Brain (organoid and tissue), 16 donors: ENCODE measurements at places on chromosomes 7 and 10.
A peak's percentile ranks its signal among the peaks of the same experiment; 100 is the strongest.

- DNase-seq: peak; percentile 86
These were observed 66.7 kb upstream of the PITRM1 start for GRCh38 chr10:3239066-3239919.

DNA sequence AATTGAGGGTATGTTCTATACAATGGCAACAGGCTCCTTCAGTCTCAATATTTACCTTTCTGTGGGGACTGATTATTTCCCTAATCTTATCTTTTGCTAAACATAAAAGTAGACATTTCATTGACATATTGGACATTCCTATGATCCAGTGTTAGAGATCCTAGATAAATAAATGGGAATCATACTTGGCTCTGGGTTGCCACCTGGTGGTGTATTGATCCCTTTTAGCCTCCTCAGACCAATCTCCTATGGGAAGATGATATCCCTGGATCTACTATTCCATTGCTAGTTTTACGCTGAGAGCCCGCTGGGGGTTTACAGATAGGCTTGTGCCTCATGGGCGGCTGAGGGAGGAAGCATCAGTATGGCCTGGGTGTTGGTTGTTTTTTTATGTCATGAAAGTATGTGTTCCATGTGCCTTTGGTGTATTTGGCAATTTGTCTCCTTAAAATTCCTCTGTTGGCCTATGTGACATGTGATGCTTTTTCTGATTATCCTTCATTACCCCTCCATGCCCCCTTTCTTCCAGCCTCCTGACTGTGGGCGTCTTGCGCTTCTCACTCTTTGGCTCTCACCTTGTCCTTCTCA is 18.8 kb downstream of the CELF2 start:
- peak; percentile 76 for DNase-seq

GRCh38 chr10:31100115-31100601 is 68.5 kb upstream of the ZNF438 start:
- no peak for DNase-seq

- no peak for DNase-seq
These were observed 78.6 kb upstream of the MAGI2 start for GRCh38 chr7:79531905-79532664.

DNA sequence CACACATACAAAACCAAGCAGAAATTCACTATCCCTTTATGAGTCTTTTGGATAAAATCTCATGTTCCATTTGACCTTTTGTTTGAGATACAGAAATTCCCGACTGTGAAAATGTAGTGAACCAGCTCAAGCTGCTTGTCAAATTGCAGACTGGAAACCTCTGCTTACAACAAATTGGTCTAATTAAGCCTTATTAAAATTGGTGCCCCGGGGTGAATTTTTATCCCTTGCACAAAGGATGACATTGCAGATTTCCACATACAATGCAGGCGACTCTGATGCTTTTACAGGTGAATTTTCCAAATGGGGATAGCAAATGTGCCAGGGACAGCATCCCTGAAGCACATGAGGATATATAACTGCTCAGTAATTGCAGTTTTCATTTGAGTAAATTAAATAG is 257.3 kb downstream of the BMPER start:
- DNase-seq: peak; percentile 84

- peak; percentile 68 for DNase-seq
These were observed 128.3 kb downstream of the ADARB2 start for GRCh38 chr10:1608851-1609647.

DNA sequence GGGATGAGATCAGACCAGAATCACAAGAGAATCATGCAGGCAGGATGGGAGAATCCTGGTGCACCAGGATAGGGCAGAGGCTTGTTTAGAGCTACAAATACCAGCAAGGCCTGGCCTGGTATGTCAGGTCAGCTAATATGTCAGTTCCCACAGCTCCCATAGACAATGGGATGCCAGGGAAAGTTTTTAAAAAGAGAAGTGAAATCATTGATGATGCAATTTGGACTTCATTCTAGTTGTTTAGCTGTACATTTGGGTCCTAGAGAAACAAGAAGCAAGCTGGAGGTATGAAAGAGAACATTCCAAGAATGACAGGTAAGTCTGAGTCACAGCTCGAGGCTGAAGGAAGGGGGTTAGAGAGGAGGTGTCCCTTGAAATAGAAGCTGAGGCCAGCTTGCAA is 45.2 kb downstream of the GPR141 start:
- no peak for DNase-seq

- DNase-seq: no peak
These were observed 655.2 kb upstream of the NRG3 start for GRCh38 chr10:81219758-81220157.

GRCh38 chr7:105298439-105298894 is 90.3 kb downstream of the SRPK2 start:
- DNase-seq: no peak

DNA sequence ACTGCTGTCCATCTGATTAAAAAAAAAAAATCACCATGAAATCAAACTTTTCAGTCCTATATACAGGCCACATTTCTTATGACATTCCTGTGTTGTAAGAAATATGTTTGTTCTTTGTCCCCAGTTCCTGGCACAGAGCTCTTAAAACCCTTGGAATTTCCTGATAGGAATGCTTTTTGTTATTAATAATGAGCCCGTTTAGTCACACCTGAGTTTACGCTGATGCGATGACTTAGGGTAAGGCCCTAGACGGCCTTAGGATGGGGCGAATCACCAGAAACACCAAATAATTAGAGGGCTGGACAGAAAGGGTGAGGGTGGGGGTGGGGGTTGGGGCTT is 17.5 kb downstream of the TSPAN15 start:
- DNase-seq: no peak

DNA sequence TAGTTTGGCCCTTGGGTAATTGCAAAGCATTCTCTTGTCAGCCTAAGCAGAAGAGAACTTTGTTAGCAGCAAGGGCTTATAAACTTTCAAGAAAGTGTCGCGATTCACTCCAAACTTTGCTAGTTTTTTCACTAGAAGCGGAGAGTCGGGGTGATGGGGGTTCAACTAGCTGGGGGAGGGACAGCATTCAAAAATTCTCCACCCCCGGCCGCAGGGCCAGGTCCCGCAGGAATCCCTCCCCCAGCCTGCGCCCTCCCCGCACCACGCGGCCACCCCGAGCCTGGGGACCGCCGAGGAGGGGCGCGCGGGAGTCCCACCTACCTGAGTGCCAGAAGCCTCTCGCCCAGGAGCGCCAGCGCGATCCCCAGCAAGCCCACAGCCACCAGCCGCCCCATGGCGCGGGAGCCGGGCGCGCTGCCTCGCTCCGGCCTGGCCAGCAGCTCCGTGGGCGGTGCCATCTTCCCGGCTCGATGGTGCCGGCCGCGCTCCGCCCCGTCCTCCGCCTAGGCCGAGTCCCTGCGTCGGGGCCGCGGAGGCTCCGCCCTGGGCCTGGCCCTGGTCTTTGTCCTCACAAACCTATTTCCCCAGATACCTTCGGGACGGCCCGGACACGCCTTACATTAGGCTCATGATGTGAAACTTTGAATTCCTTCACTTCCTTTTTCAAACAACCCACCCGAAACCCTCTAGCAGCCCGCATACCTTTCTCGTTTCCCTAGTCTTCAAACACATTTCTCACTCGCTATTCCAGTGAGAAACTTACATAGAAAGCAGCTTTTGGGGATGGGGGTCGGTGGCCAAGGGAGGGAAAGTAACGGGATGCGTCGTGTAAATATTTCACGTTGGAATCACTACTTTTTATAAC is at the start of gene PON2:
PON2 (minus strand) TSS at position 472 of the 865 bp plus-strand sequence; CDS start at position 395, 77 bp downstream.
- peak; percentile 69 for DNase-seq

GRCh38 chr10:119029613-119030420 is at the start of gene NANOS1:
NANOS1 (plus strand) TSS chr10:119029714; CDS start chr10:119029802, 88 bp downstream.
- peak; percentile 63 for DNase-seq

DNA sequence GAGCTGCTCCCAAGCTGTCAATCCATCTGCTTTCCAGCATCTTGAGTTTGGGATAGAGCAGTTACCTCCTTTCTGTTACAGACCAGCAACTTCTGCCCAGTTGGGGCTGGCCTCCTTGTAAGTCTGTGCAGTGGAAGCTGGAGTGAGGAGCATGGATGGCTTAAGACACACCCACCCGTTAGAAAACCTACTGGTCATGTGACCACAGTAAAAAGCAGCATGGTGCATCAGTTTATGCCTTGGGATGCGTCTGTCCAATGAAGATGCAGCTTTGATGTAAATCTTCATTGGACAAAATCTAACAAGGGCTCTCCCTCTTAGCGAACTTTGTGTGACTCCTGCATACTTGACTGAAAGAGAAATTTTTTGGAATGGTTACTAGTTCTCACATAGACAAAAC is 453.5 kb downstream of the TYW1 start:
- no peak for DNase-seq

DNA sequence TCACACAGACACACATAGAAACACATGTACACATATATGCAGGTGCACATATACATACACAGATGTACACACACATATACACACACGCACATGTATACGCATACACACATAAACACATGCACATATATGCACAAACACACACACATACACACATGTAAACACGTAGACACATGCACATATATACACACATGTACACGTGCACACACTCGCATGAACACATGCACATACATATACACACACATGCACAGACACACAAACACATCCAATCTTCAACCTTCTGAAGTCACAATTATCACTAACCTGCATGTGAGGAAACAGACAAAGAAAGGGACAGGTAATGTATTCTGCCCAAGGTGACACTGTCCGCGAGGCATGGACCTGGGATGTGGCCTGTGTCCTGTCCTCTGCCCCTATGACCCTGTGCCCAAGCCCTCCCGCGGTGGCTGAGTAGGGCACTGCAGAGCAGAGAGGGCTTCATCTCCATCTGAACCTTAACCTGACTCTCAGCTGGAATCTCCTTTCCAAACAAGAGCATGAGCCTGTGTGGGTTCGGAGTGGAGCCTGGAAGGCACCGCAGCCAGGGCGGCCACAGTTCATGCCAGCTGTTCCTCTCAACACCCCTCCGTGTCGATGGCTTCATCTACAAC is 660.9 kb downstream of the SDK1 start:
- no peak for DNase-seq
